D341Med (cell line): ENCODE measurements at places on chromosomes 5 and 9.

- DNase-seq = no peak
Observed at GRCh38 chr5:38582293-38582974, 26.0 kb upstream of the LIFR start.

- DNase-seq = no peak
Observed at GRCh38 chr9:128685636-128686489, 3.2 kb upstream of the SET start.

GRCh38 chr5:1883120-1883924, 597 bp upstream of the IRX4 start:
- peak; percentile 71 for DNase-seq

DNA sequence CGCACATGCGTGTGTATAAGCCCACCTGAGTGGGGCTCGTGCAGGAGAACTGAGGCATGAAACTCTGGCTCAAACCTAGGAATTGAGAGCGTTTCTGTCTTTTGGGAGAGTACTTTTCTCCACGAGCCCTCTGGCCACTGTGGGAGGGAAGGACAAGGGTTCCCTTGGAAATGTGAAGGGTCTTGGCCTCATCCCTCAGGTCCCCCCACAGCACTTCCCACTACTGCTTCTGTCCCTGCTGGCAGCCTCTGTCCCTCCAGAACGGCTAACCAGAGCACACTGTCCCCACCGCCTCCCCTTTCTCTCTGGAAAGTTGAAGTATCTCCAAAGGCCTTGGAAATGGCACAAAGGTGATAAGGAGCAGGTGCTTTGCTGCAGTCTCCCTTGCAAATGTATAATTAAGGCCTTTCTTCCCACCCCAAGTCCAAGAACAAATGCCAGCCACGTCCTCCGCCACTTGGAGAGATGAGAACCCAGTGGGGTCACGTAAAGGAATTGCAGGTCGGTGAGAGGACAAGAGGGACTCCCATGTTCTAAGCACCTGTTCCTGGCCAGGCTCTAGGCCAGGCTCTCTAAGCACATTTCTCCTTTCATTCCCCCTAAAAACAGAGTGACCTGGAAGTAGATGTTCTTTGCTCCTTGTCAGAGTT, 107.9 kb upstream of the LMX1B start:
- no peak for DNase-seq

DNA sequence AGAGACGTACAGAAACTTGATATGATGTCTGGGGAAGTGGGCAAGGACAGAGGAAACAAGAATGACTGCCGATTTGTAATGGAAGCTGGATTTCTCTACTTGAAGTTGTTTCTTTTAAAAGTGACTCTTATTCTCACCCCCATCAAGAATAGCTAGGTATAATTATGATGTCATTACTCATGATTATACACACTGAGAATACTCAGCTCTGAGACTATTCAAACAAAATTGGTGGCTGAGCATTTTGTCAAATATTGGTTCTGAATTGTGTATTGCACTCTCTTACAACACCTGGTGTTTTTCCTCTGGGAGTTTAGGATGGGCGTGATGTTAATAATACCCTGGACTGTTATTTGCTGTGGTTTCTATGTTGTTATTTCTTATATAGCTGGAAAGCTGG, 46.3 kb downstream of the MAST4 start:
- DNase-seq = no peak

DNA sequence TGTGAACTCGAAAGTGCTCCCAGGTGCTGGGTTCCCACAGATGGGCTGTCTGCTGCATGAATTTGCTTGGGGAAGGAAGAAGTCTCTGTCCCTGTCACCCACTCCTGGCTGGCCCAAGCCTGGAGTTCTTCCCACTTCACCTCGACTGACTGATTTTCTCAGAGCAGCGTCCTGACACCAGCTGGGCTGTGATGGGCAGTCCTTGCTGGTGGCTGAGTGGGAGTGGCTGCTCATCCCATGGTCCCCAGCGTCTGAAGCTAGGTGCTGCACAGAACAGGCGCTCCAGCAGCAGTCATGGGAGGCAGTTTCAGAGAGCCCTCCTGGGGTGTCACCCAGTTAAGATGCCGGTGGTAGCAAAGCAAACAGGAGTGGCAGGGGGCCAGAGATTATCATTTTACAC, 10.1 kb upstream of the NEURL1B start:
- no peak for DNase-seq

GRCh38 chr9:134987376-134987775, 69.7 kb upstream of the FCN1 start:
- DNase-seq = no peak

DNA sequence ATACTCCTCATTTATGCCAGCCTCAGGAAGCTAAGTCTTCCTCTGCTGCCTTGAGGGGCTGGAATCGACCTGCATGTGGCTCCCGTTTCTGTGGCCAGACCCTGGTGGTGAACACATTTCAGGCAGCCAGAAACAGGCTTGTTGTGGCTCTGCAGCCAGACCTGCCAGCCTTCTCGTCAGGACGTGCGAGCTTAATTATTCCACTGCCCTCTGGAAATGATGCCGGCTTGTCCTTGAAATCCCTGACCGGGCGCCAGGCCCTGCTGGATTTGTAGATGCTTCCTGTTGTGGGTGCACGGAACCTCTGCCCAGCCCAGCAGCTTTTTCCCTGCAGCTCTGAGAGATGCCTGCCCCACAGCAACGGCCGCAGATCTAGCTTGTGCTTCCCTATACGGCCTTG, 41.6 kb downstream of the PDZD2 start:
- DNase-seq = no peak

- no peak for DNase-seq
Observed at GRCh38 chr5:172102218-172102870, 85.7 kb downstream of the STK10 start.

GRCh38 chr5:168798065-168799023, 219.2 kb upstream of the PANK3 start:
- DNase-seq = no peak

DNA sequence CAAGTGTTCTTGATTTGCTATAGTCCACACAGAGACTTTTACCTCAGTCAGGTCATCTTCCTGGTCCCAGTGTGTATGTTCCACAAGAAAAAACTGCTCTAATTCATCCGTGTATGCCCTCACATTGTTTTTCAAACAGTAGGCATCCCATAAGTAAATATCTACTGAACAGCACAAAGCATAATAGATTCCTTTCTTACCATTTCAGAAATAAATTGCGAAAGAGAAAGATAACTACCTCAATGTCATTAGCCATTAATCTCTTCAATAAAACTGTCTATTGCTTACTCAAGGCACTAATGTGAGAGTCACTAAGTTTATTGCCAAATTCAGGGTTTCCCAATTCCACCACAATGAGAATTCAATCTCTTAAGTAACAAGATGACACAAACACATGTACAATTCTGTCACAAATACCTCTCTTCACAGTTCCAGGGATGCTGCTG, 9.6 kb downstream of the FBXW2 start:
- DNase-seq = no peak

DNA sequence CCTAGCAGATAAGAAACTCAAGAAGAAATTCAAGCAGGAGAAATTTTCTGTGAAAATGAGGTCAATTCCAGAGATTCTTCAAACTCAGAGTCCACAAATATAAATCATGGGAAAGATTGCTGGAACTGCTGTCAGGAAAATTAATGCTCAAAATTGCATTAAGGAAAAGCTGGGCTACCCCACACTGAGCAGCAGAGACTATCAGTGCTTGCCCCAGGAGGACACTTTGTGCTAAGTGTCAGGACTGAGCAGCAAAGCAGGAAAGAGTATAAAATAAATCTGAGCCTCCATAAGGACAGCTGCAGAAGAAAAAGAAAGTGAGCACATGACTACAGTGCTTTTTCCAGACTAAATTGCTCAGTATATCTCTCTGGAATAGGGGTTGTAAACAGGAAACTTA, 81.6 kb downstream of the RGS7BP start:
- DNase-seq = no peak

- DNase-seq = no peak
Observed at GRCh38 chr5:14166437-14166836, 23.3 kb downstream of the TRIO start.

- no peak for DNase-seq
Observed at GRCh38 chr9:71816916-71817451, 48.7 kb upstream of the CEMIP2 start.

GRCh38 chr9:37163299-37163698, 42.9 kb downstream of the ZCCHC7 start:
- no peak for DNase-seq

DNA sequence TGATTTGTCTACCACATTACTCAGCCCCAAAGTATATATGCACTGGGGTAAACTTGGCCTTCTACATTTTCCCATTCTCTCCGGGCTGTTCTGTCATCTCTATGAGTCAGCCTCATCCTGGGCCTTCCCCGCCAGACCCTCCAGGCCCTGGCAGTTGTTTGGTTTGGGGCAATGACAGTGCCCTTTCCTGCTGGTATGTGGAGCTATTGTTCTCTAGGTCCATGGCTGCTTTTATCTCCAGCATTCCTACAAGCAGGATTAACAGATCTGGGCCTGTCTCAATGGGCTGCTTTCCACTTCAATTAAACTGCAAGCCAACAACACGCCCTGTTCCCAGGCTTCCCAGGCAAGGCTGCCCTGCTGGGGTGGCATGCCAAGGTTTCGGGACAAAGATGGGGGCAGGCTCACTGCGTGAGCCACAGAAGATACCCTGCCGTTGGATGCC, 136.4 kb downstream of the SLIT3 start:
- no peak for DNase-seq

DNA sequence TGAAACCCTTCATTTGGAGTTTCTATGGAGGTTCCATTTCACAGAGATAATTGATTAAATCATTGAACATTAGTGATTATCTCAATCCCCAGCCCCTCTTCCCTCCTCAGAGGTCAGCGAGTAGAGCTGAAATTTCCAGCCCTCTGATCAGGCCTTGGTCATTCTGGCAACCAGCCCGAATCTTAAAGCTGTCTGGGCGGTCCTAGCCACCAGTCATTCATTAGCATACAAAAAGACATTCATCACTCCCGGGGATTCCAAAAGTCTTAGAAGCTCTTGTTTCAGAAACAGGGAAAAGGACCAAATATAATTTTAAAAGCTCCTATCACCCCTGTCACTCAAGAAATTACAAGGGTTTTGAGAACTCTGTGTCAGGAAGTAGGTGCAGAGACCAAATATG, 41.3 kb downstream of the ZNF474 start:
- DNase-seq = no peak

DNA sequence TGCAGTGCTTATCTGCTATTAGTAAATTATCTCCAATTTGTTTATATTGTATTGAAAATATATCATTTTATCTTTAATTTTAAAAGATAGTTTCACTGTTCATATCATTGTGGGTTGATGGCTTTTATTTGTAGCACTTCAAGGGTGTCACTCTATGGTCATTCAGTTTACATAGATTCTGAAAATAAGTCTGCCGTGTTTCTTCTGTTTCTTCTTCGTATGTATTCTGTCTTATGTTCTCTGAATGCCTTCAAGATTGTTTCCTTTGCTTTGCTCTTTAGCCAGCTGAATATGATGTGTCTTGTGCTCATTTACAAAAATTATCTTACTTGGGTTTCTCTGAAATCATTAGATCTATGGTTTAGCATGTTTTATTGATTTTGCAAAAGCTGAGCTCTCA, 359.9 kb downstream of the CYLC2 start:
- no peak for DNase-seq

- no peak for DNase-seq
Observed at GRCh38 chr9:37758747-37759146, 5.1 kb downstream of the TRMT10B start.
